ENCODE measurements at places on chromosomes 5 and 9.
A peak's percentile ranks its signal among the peaks of the same experiment; 100 is the strongest.

DNA sequence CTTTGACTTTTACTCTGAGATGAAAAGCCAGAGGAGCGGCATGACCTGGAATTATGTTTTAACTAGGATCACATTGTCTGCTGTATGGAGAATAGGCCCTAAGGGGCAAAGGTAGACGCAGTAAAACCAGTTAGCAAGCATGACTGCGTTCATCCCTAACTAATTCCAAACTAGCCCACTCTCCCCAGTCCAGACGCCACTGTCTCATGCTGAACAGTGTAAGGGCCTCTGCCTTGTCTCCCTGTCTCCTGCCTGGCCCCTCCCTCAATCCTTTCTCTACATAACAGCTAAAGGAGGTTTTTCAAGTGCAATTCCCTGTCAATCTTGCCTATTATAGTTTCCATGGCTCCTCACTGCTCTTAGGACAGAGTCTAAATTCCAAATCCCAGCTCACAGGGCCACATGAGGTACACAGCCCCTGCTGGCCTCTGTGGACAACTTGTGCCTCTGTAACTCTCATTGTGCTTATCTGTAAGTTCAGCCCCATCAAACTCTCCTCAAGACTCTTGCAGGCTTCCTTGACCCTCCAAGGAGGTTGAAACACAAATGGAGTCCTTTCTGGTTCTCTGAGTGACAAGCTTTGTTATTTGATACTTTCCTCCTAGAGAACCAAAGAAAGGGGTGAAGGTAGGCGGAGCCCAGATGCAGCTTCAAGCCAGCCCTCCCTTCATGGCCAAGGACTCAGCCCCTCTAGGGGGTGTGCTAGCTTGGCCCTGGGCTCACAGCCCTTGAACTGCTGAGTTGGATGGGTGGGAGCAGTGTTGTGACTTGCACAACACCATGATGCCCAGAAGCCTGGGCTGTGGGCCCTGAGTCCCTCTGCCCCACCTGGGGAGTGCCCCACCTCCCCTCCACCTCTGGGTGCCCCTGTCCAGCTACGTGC lies 16.0 kb upstream of the SLC22A4 start:
- DNase-seq: no peak

- DNase-seq: no peak
These were observed 62.7 kb upstream of the PALM2AKAP2 start for GRCh38 chr9:109717342-109717741.

- no peak for DNase-seq
These were observed 79.6 kb upstream of the KLF4 start for GRCh38 chr9:107569174-107569573.

DNA sequence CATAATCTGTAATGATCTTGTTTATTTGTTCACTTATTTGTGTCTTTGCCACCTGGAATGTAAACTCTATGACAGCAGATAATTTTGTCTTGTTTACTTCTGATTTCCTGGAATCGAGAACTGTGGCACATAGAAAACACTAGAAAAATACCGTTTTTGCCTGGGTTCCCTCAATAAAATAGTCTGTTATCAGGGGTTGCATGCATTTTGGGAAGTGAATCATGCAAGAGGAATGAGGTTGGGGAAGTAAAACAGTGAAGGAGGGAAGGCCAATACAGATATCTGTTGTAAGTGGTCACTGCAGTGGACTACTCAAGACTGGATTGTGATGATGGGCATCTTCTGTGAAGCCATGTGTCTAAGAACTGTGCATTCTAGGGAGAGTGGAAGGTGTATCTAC lies 45.2 kb upstream of the IL6ST start:
- DNase-seq: no peak

DNA sequence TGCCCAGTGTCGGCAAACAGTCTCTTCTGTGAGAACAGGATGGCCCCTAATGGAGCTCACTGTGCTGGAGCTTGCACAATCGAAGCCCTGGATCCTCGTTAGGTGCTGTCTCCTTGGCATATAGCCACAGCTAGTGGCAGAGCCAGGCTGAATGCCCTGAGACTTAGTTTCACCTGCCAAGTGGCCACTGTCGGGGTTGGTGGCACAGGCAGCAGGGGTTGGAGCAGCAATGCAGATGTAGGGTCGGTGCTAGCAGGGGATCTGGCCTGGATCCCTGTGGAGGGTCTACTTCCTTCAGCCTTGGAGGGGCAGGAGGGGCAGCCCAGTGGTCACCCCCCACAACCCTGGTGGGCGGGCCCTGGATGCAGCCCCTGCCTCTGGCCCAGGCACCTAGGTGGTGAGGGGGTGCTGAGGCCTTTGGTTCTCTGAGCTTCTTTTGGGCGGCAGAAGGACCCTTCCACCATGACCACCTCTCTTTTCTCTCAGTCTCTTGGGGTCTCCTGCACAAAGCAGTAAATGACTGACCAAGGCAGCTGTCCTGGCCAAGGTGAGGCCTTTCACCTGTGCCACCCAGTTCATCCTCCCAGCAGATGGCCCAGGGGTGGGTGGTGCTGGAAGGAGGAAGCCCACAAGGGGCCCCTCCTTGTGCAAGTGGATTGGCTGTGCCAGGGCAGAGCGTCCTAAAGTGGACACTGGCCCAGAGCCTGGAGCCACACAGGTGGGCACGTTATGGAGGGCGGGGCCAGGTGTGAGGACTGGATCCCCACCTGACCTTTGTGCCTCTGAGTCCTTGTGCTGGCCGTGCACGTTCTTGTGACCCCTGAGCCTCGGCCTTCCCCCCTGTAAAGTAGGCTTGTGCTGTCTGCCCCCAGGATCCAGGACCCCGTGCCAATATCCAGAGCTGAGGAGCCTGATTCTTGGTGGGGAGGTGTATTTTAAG lies 44.8 kb downstream of the PHF2 start:
- DNase-seq: no peak

DNA sequence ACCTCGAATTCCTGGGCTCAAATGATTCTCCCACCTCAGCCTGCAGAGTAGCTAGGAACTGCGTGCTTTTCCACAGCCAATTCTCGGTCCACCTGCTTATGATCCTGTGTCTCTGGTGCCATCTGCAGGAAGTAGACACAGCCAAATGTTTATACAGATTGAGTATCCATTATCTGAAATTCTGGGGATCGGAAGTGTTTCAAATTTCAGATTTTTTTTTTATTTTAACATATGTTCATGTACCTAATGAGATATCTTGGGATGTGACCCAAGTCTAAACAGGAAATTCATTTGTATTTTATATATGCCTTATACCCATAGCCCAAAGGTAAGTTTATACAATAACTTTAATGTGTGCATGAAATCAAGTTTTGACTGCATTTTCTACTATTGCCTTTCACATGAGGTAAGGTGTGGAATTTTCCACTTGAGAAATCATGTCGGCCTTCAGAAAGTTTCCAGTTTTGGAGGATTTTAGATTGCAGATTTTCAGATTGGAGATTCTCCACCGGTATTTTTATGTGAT lies 89.5 kb downstream of the ESM1 start:
- no peak for DNase-seq

DNA sequence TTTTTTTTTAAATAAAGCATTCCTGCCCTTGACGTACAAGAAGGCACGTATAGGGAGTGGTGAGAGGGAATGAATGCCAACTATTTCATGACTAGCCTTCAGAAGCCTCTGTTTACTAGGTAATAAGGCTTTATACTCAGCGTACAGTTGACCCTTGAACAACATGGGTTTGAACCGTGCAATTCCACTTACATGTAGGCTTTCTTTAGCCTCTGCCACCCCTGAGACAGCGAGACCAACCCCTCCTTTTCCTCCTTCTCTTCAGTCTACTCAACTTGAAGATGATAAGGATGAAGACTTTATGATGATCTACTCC lies 22.5 kb downstream of the CDC42SE2 start:
- DNase-seq: no peak

DNA sequence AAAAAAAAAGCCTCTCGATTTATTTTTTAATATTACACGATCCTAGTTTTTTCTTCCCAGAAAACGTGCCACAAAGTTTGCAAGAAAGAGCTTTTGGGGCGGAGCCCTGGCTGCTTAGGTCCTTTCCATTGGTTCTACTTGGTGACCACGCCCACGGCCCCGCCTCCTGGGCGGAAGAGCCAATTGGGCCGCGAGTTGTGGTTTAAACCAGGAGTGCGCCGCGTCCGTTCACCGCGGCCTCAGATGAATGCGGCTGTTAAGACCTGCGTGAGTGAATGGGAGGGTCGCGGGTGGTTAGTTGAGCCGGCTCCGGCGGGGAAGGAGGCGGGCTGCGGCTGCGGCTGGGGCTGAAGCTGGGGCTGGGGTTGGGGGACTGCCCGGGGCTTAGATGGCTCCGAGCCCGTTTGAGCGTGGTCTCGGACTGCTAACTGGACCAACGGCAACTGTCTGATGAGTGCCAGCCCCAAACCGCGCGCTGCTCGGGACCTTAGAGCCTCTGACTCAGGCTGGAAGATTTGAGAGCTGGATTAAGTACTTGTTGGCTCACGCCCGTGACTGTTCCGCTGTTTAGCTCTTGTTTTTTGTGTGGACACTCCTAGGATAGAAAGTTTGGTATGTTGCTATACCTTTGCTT lies at the start of gene PTTG1:
PTTG1 (plus strand) TSS at position 231 of the 634 bp plus-strand sequence. CDS start 458 bp downstream, outside the sequence.
- DNase-seq: peak; percentile 96

DNA sequence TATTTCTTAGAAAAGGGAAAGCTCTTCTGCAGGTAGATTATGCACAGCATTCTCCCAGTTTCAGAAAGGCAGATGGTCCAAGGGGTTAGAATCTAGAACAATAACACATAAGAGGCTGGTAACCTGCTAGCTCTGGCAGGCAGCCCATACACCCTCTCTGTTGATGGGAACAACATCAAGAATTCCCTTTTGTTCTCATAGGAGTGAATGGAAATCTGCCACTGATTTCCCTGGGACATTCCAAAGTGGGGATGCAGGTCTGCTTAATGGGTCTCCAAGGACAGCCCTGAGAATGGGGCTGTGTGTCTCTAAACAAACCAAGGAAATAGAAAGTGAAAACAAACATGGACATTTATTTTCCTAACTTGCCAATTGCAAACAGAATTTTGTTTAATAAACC lies 456.8 kb downstream of the EBF1 start:
- no peak for DNase-seq

- no peak for DNase-seq
These were observed 40.6 kb upstream of the DMRTA1 start for GRCh38 chr9:22405869-22406659.

DNA sequence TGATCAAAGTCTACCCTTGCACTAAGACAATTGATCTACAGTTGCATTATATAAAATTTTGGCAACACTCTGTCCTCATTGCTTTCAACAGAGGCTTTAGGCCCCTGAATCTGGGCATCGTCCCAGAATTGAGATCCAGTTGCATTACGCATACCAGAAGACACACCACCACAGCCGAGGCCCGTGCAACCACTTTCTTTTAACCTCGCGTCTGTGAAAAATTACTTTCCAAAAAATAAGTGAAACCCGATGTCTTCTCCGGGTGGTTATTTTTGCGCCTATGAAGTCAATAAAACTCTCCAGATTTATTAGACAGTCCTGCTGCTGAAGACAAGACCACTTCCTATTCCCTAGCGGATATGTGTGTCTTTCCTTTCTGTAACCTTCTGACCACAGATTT lies 52.1 kb upstream of the NFIB start:
- no peak for DNase-seq
